ENCODE measurements at places on chromosomes 5 and 9.

- DNase-seq, result no peak
Observed at GRCh38 chr9:115730396-115730795, 423.2 kb upstream of the PAPPA start.

GRCh38 chr5:77186652-77187370, 23.7 kb upstream of the PDE8B start:
- no peak for DNase-seq

DNA sequence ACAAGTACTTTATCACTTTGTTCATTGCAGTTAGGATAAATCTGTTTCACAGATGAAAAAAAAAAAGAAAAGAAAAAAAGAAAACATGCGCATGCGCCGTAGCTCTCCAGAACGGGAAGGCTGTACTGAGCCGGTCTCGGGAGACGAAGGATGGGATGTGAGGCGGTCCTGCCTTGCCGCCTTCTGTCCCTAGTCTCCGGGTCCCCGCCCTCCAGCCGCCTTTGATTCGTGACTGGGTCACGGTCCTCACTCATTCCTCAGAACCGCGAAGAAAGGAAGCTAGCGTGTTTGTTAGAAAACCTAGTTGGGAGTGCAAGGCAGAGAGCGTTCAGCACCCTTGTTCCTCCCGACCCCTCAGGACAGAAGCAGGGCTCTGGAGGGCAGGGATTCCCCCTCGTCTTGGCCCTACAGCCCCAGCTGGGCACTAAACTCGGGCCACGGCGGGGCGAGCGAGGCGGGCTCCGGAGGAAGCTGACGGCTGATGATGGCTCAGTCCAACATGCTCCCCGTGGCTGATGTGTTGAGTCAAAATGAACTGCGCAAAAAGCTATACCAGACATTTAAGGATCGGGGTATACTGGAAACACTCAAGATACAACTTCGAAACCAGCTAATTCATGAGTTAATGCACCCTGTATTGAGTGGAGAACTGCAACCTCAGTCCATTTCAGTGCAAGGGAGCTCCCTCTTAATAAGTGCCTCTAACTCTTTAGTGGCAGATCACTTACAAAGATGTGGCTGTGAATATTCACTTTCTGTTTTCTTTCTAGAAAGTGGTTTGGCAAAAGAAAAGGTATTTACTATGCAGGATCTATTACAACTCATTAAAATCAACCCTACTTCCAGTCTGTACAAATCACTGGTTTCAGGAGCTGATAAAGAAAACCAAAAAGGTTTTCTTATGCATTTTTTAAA, 40.0 kb downstream of the CPLANE1 start:
- DNase-seq, result no peak

DNA sequence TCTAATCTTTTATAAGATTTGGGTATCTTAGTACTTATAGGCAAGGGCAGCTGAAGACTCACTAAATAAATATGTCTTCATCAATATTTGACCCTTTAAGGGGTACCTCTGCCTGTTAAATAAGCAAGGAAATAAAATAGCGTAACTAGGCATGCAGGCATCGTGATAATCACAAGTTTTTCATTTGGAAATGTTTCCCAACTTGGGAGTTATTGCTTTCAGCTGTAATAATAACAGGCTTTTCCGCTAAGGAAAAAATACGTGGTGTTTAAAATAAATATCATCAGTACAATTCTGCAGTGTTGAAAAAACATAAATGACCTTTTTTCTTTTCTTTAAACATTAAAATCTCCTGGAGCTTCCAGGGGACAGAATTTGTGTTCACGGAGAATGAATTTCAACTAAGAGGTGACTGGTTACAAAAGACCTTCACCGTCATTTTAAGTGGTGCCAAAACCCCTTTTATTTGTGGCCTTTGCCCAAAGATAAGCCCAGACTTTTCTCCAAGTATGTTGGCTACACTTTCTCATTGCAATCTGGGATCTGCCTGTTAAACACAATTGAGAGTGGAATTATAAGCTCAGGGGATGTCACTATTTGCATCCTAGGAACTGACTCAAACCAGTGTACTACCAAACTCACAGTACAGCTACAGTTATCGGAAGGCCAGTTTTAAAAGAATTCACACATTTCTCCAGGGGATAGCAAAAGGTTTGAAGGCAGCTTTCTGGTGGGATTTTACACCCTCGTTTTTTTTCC, 218.6 kb downstream of the FBXL7 start:
- DNase-seq, result no peak

GRCh38 chr9:112180387-112180881, 5.3 kb upstream of the SUSD1 start:
- no peak for DNase-seq

DNA sequence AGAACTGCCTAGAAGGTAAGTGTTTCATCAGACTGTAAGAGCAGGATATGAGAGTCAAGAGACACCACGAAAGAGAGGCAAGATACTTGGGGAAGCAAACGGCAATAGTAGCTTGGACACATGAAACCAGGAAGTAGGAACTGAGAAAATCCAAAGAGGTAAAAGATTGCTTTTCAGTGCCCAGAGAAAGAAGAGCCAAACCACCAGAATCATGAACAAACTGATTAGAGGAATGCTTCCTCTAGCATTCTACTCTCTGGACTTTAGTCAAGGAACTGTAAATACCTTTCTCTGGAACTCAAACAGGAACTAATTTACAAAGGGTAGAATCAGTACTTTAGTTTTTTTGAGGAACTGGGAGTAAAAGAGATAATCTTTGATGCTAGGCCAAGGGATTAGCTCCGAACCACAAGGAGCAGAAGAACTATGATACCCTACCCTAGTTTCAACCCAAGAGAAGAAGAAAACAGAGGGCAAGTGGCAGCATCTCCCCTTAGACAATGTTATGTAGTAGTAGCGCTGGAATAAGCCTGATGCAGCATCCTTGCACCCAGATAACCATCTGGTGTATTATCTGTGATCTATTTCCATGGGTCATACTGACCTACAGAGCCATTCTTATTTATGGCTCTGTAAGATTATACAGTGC, 41.3 kb downstream of the EFCAB9 start:
- DNase-seq, result no peak

GRCh38 chr5:79961716-79962574, 29.1 kb downstream of the MTX3 start:
- no peak for DNase-seq

- no peak for DNase-seq
Observed at GRCh38 chr5:133732536-133732935, 120.2 kb upstream of the FSTL4 start.

DNA sequence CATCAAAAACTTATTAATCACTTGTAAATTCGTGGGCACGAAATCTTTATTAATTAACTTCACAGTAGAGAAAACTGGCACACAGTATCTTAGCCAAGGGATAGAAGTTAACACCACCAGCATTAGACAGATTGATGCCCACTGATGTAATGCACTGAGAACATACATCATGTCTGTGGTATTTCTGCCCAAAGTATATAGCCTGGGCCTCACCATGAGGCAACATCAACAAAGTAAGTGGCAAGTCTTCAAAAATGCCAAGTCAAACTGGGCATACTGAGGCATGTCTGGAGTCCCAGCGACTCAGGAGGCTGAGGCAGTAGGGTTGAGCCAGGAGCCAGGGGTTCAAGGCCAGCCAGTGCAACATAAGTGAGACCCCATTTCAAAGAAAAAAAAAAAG, 79.5 kb downstream of the GLIS3 start:
- DNase-seq, result no peak

DNA sequence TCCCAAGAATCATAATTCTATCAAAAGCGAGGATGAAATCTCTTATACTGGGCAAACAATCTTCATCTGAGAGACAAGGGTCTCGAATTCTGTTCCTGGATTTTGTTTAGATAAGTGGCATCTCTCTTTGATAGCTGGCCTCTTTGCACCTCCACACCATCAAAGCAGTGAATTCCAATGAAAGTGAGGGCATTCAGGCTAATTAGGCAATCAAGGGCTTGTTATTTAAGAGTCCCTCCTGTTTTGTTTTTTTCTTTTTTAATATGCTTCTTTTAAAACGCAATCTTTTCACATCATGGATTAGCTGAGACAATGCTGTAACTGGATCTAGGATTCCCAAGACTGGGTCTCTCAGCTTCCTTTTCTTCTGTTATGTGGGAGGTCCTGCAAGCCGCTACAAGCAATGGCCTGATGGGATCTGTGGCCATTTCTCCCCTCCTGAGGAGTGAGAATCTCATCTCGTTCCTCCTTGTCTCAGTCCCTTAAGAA, 67.9 kb downstream of the TNC start:
- no peak for DNase-seq

GRCh38 chr5:13540168-13540750, 404.2 kb downstream of the DNAH5 start:
- no peak for DNase-seq

DNA sequence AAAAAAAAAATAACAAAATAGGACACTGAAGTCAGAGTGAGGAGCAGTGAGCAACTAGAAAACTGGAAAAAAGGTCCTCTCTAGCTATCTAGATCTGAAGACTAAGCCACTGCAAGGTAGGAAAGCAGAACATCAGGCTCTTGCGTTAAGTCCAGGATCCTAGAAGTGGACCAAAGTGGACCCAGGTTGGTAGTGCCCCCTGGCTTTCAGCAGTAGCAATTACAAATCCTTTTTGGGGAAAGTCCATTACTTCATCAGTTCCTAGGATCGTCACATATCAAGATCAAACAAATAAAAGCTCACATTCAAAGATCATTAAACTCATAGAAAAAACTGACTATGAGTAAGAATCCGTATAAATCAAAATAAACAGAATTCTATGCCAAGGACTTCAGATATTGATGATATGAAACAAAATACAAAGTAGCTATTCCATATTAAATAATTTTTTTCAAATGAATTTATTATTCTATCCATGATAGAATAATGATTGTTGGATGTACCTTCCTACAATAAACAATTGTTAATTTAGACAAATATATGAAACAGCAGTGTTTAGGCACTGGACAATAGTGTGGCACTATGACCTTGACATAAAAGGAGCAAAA, 6.5 kb upstream of the RICTOR start:
- peak; percentile 47 for DNase-seq

- DNase-seq, result no peak
Observed at GRCh38 chr9:20117986-20118385, 329.1 kb upstream of the SLC24A2 start.

GRCh38 chr5:156892223-156892622, 42.1 kb downstream of the PPP1R2B start:
- no peak for DNase-seq

DNA sequence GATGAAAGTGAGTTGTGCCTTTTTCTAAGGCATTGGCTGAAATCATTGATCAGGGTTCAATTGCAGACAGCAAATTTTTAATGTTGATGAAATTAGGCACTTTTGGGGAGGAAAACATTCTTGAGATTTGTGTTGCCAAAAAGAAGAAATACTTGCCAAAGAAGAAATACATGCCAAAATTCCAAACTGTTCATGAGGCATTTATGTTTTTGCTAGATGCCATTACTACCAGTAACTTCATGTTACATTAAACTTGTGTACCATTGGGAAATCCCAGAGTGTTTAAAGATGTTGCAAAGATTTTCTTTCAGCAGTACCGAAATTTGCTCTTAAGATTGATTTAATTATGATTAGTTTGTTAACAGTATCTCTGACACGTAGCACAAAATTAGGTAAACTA, 7.0 kb downstream of the XRCC4 start:
- no peak for DNase-seq

- no peak for DNase-seq
Observed at GRCh38 chr5:6398570-6399230, 20.4 kb upstream of the MED10 start.

DNA sequence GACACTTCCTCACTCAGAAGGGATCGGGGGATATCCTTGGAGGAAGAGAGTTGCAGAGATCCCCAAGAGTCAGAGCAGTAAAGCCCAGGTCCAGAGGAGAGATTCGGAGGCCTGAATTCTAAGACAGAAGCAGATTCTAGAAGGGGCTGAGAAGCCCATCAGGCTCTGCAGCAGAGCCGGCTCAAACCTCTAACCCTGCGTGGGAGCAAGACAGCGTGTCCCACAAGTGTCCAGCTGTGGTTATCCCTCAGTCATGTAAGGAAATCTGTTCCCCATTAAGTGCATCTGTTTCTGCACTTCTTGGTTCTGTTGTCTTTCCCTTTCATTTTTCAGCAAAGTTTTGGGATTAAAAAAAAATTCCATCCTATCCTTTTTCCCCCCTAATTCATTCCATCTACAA, 4.8 kb upstream of the DIAPH1 start:
- DNase-seq, result no peak

GRCh38 chr9:128920381-128921058, at the start of gene PHYHD1:
PHYHD1 (plus strand) TSS chr9:128920982; CDS start chr9:128922324, 1,342 bp downstream.
- no peak for DNase-seq

DNA sequence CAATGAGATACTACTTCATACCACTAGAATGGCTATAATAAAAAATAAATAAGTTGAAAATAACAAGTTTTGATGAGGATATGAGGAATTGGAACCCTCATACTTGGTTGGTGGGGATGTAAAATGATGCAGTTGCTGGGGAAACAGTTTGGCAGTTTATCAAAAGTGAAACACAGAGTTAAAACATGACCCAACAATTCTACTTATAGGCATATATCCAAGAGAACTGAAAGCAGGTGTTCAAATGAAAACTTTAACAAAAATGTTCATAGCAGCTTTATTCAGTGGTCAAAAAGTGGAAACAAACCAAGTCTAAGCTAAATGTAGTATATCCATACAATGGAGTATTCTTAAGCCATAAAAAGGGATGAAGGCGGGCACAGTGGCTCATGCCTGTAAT, 13.1 kb upstream of the LHFPL2 start:
- no peak for DNase-seq

DNA sequence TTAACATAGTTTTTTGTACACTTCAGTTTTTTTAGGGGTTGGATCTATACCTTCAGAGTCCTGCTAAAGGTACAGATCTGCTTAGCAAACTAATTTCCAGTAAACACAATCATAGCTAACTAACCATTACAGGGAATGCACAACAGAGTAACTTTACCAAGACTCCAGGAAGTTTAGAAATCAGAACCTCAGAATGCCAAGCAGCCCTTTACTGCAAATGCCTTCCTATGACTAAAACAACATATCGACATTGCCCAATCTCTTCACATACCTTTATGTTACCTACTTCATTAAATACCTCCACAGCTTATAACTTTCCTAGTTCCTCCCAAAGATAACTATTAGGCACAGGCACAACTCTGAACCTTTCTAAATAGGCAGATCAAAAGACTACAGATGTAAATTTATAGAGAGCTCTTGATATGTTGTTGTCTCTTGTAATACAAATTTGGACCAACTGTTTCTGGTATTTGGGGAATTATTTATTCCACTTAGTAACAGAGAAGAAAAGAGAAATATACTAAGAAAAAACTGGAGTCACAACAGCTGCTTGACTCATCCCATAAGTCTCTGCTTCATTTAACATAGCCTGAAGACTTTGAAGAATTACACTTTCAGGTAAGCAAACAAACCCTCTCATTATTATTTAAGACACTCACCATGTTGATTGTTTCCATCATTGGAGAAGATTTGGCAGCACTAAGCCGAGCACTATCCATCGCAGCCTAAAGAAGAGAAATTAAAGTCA, 46.0 kb upstream of the OR2K2 start:
- no peak for DNase-seq

DNA sequence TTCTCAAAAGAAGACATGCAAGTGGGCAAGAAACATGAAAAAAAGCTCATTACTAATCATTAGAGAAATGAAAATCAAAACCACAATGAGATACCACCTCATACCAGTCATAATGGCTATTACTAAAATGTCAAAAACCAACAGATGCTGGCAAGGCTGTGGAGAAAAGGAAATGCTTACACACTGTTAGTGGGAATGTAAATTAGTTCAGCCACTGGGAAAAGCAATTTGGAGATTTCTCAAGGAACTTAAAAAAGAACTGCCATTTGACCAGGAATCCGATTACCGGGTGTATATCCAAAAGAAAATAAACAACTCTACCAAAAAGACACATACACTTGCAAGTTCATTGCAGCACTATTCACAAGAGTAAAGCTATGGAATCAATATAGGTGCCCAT, 595.4 kb upstream of the RIOK2 start:
- DNase-seq, result no peak

Measured in AG04450 (cell line).